ENCODE measurements at places on chromosomes 5 and 9. TPM values are rescaled to one million over a fixed set of nuclear protein-coding genes. Genes with fewer than 3 reads are reported as not detected.

The DAB2IP gene
- 42.5 TPM for total RNA-seq

The PGM5 gene
- total RNA-seq, result 16.8 TPM

The CHSY3 gene
- total RNA-seq, result 0.84 TPM

The LSM11 gene
- 5.6 TPM for total RNA-seq

The GKAP1 gene
- total RNA-seq, result 3.4 TPM

The ARHGEF37 gene
- total RNA-seq, result 76.5 TPM

The C7 gene
- 47.7 TPM for total RNA-seq

The ASPN gene
- total RNA-seq, result 4.1 TPM

The TERT gene
- 0.13 TPM for total RNA-seq

The HTR4 gene
- 1.0 TPM for total RNA-seq

The CKMT2 gene
- 4.0 TPM for total RNA-seq

DNA sequence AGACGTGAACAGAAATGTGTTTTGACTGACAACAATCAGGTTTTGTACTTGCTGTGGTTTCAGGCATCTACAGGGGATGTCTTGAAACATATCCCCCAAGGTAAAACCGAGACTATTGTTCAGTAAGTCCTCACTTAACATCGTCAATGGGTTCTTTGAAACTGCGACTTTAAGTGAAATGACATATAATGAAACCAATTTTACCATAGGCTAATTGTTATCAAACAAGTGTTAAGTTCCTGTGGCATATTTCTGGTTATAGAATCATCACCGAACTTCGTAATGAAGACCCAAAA lies 16.4 kb upstream of the OMD start:
- no peak for DNase-seq

DNA sequence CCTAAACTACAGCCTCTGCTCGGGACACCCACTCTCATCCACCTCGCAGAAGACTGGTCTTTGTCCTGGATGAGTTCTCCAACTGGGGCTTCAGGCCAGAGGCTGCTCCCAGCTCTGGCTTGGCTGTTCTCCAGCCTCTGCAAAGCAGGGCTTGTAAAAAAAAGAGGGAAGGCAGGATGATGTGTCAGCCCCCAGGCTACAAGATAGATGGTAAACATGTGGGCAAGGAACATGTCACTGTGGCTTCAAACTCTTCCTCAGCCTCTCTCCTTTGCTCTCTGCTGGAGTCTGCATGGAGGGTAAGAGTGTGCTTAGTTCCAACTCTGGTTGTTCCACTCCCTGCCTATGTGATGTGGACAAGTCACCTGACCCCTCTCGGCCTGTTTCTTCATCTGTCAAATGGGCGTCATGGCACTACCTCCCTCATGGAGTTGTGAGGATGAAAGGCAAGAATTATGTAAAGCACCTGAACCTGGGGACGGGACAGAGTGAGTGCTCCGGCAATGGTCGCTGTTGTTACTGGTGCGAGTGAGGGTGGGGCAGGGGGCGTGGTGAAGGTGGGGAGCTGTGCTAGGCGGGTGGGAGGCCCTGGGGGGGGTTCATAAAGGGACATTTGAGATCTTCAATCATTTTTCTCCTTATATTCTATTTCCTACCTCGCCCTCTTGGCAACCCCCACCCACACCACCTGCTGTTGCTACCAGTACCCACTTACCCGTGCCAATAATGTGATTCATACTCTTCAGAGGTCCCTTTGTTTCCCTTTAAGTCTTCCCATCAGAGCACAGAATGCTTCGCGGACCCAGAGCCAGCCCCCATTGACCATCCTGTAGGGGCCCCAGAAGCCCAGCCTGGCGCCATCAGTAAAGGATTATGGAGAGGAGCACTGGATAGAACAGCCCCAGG lies 6.8 kb upstream of the ZNF79 start:
- DNase-seq, result no peak

- no peak for DNase-seq
Measured at GRCh38 chr5:143374496-143375217, 28.8 kb downstream of the NR3C1 start.

DNA sequence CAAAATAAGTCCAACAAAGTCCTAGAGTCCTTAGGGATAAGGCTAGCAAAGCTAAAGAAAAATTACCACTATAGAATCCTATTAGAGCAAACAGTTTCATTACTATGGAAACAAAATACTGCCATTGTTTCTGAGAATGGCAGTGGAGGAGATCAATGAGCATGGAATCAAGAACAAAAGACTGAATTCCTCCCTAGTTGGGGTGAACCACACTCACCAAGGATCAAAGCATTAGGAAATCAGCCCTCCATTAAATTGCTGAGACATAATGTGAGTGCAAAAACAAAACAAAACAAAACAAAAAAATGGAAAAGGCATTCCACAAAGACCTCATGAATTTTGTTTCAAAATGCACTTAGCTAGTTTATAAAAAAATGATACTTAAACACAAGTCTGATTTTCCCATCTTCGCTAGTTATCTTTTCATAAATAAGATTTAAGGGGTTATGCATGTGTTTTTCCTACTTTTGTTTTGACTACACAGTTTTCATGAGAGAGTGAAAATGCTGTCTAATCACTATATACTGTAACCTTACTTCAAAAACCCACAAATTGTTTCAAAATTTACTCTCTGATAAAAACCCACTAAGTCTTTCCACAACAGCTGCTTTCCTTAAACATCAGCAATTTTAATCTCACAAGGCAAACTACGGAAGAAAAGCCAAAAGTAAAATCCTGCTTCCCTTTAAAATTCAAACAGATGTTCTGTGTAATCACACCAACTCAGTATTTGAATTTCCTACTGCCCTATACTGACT lies 9.7 kb downstream of the SERINC5 start:
- no peak for DNase-seq

DNA sequence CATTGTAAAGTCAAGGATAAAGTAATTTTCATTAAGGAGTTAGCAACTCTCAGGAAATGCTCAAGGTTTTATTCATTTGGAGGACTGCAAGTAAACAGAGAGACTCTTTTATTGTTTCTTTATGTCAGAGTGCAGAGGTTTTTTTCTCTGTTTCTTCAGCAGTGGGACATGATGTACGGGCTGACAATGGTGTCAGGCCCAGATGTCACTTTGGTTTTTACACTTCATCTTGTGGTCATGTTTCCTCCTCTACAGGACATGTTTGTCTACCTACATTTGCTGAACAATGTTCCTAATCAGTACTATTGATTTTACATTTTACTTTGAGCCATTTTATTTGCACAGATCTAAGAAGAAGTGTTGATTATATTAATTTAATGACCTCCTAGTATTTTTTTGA lies 72.8 kb upstream of the PARP8 start:
- DNase-seq, result no peak

GRCh38 chr9:7790022-7790818 lies 9.4 kb downstream of the DMAC1 start:
- DNase-seq, result peak; percentile 68

GRCh38 chr5:94777056-94777880 lies 158.8 kb downstream of the SLF1 start:
- DNase-seq, result no peak

DNA sequence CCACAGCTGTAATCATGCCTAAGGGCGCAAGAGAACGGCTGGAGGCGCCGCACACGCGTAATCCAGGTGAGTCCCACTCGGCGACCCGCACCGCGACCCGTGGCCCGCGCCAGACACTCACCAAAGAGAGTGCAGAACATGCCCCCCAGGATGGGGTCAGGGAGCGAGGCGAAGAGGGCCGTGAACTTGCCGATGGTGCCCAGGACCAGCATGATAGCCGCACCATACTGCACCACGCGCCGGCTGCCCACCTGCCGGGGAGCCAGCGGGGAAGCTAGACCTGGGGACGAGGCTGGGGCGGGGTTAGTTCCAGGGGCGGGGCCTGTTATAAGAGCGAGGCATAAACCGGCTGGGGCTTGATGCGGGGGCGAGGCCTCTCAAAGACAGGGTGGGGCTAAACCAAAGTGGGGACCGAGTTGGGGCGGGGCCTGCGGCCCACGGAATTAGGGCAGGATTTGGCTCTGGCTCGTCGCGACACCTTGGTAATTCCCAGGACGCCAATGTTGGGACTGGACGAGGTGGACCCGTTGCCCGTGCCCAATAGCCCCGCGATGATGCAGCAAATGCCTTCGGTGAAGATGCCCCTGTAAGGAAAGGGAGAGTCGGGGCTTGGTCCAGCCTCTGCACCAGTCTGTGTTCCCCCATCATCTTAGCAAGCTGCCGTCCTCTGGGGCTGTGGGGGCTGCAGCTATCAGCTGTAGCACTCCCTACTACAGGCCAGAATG lies 4.8 kb downstream of the SLC23A1 start:
- DNase-seq, result peak; percentile 82

DNA sequence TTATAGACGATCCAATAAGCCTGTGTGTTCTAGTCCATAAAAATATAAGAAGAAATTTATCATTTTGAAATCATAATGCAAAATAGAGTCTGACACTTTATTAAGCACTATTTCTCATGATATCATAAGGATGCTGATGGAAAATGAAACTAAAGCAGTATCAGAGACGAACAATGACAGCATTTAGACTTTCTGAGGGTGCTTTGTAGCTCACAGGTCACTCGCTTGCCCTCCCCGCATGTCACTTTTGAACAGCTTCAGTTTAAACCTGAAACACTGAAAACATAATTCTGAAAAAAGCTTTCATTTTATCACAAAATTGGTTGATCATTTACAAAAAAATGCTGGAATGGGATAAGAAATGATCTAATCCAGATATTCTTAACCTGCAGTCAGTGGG lies 247.1 kb downstream of the EBF1 start:
- DNase-seq, result no peak

DNA sequence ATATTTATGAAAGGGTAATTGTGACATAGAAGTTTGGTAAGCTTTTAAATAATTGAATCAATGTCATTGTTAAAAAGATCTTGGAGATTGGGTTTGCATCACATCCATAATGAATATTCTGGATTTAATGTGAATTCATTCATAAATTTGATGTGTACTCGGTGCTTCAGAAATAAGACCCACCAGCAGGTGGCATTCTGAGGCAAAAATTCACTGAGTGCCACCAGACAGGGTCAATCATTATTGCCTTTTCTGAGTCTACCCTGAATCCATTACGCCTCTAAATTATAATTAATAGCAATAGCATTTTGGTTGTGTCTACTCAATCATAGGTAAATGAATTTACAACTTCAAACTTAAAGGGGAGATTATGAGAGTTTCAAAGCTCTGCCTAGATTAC lies 1.0 kb downstream of the TRPC7 start:
- no peak for DNase-seq

GRCh38 chr9:133506653-133507038 lies 18.1 kb downstream of the MYMK start:
- DNase-seq, result no peak

- no peak for DNase-seq
Measured at GRCh38 chr5:136014049-136015002, 14.5 kb upstream of the TGFBI start.

GRCh38 chr9:29012911-29013310 lies 1439.6 kb upstream of the C9orf72 start:
- DNase-seq, result no peak

DNA sequence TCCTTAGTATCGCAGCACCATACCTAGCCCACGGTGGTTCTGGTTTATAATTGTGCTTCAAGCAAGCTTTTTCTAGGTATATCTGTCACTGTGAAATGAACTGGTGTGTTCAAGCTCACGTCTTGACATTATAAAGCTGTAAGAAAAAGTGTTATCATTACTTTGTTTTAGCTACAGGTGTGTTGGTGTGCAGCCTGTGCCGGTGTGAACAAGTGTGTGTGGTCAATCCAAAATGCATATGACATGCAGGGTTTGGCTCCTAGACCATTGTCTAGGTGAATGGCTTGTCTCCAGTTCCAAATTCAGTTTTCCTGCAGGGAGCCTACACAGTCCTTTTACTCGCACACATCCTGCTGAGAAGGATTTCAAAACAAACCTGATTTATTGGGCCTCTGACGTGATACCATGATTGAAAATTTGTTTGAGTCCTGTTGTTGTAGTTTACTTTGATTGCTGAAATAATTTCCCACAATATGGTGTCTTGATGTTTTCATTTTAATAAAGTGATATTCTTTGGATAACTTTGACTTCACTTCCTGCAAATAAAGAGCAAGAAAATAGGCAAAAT lies 3.7 kb downstream of the LSM11 start:
- no peak for DNase-seq

- no peak for DNase-seq
Measured at GRCh38 chr5:136730426-136730825, 365.1 kb upstream of the TRPC7 start.

- DNase-seq, result no peak
Measured at GRCh38 chr5:103910786-103911185, 348.2 kb upstream of the NUDT12 start.

DNA sequence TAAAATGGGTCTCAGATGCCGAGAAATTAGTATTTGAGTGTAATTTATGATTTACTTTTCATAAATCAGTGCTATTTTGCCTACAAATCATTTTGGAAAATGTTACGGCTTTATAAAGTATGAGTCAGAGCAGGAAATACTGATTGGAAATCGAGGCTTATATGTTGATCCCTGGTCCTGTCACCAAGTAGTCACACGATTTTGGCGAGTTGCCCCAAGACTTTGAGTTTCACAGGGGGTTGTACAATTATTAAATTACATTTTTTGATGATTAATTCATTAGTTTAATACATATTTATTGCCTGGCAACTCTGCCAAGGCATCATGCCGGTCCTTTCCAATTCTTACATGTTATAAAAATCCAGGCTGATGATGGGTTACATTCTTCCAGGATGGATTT lies 443.9 kb upstream of the KLF4 start:
- DNase-seq, result no peak

- no peak for DNase-seq
Measured at GRCh38 chr5:7857926-7858632, 7.1 kb upstream of the CFAP90 start.

DNA sequence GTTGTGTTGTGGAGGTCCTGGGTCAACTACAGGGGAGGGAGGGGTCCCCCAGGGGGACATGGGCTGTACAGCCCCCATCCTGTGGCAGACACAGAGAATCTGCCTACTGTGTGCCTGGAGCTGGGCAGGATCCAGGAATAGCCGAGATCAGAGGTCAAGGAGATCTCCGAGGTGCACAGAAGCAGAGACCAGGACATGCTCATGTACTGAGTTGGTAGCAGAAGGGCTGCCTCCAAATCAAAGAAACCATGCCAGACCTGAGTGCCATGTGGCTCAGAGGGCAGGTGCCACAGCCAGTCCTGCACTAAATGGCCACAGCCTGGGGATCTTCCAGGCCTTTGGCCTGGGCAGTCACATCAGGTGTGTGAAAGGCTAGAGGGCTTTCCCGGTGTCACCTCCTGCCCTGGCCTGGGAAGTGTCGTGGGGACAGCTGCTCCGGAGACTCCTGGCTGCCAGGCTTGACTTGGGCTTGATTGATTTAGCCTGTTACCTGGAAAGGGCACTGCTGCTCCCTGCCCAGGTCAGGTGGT lies 27.8 kb downstream of the GSN start:
- DNase-seq, result no peak

Measured in lower leg skin (tissue), 4 donors.